ENCODE measurements at places on chromosomes 4 and X.

DNA sequence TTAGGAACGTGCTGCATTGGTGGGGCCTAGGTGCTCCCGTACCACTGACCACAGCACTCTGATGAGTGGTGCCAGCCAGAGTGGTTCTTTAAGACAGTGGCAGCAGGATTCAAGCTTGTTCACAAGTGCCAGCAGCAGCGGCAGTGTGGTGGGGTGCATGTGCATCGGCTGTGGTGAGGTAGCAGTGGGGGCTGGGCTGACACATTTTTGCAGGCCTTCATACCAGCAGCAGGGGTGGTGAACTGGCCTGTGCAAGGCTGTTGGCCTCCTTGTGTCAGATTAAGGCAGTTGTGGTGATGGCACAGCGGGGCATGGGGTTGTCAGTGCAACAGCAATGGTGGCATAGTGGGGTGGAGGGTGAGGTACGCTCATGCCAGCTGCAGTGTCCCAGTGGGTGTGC, 131.4 kb downstream of the PABPC4L start:
- no peak for DNase-seq

GRCh38 chr4:6971536-6972374, 62.1 kb downstream of the TBC1D14 start:
- no peak for DNase-seq

- DNase-seq, result peak; percentile 29
Measured at GRCh38 chr4:15396157-15396800, 31.6 kb upstream of the C1QTNF7 start.

DNA sequence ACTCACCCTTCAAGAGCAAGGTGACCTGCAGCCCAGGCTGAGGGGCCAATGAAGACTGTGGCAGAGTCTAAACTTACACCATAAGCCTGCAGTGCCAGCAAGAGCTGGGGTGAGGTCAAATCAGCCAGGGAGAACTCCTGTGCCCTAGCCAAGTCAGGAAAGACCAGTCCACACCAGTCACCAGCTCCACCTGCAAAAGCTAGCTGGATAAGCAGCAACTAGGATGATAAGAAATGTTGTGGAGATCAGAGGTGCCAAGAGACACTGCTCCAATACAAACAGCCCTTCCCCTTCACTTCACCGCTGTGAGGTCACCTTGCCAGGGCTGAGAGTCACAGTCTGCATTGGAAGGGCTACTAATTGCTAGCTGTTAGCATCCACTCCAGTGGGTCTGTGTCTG, 31.3 kb downstream of the NIPAL1 start:
- DNase-seq, result no peak

- DNase-seq, result no peak
Measured at GRCh38 chr4:157459785-157460184, 239.3 kb downstream of the GRIA2 start.

DNA sequence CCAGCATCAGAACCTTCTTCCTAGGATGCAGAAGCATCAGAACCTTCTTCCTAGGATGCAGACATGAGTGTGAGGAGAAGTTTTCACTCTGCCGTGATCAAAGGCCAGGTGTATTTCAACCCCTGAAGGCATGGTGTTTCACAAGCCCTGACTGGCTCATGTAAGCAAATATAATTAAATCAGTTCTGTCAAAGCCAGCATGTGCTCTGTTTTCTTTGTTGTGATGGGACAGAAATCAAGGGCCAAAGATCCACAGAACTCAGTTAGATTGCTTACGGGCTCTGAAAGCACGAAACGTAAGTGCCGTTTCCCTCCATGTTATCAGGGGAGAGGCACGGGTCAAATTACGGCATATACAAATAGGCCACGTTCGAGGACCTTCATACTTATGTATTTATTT, 32.0 kb upstream of the CLDN24 start:
- DNase-seq, result no peak

- DNase-seq, result no peak
Measured at GRCh38 chrX:132292793-132293192, 73.5 kb upstream of the RAP2C start.

GRCh38 chrX:132031867-132032266, 8.8 kb downstream of the STK26 start:
- DNase-seq, result no peak

GRCh38 chr4:46196086-46196485, 72.2 kb upstream of the GABRG1 start:
- DNase-seq, result no peak

- DNase-seq, result no peak
Measured at GRCh38 chr4:108702960-108703359, 52.6 kb downstream of the OSTC start.

DNA sequence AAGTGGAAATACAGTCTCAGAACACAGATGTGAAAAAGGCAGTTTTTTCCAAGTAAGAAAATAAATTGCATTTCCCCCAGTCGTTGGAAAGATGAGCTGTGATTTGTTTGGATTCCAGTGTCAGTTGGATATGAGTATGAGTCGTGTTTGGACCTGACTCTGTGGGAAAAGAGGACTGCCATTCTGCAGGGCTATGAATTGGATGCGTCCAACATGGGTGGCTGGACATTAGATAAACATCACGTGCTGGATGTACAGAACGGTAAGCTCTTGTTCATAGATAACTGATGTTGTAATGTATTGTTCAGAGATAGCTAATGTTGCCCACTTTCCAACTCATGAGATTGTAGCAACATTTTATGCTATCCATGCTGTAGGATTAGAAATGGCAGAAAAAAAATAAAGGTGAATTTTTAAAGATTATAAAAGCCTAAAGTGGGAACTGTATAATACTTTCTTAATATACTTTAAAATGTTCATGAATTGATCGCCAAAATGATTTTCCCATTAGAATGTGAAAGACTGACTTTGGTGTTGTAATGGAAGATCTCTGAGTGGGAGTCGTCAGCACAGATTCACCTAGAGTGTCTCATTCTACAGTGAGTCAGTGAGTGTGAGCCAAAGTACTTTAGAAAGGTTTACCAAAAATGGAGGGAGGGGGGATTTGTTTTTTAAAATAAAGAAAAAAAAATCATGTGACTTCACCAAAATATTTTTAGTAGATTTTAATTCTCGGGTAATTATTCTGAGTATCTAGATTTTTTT, 178.7 kb downstream of the DCTD start:
- no peak for DNase-seq

GRCh38 chr4:38650133-38650532, 13.9 kb upstream of the KLF3 start:
- DNase-seq, result no peak

GRCh38 chr4:158782551-158783360, 13.9 kb downstream of the FNIP2 start:
- DNase-seq, result no peak

DNA sequence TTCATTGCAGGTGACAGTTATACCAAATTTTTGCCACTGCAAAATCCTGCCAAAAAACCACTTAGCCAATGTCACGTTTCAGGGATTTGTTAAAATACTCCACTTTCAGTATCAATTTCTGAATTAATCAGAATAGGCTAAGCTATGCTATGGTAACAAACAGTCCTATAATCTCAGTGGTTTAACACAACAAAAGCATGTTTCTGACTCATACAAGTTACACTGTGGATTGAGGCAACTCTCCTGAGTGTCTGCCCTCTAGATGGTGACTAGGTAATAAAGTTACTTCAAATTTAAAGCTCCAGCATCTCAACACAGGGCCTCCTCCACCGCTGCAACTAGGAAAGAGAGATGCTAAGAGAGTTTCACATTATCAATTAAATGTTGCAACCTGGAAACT, 23.0 kb upstream of the RADX start:
- DNase-seq, result no peak

DNA sequence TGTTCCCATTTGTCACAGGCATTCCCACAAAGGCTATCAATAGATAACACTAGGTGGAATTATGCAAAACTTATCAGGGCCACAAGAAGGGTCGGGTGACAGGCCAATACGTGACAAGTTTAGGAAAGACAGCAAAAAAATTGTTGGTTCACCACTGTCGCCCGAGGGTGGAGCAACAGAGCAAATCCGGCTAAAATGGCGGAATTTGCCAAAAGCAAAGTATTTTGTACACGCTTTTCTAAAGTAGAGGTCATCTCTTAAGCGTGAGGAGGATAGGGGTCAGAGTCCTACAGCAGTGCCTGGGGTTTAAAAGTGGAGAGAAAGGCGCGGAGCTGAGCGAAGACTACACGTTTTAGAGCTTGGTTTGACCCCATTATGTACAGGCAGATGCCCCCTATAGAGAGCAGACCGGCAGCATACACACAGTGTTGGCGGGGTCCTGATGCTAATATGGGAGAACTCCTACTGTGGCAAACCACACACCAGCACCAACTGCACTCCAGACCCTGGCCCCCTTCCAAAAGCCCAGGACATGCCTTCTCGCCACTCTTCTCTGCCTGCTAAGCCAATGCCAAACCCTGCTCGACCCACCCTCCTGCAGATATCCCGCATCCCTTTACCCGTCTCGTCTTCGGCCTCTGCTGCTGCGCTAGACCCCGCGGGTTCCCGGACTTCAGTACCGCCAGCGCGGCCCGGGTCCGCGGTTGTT, 733 bp downstream of the CCNA2 start:
- DNase-seq, result peak; percentile 1

DNA sequence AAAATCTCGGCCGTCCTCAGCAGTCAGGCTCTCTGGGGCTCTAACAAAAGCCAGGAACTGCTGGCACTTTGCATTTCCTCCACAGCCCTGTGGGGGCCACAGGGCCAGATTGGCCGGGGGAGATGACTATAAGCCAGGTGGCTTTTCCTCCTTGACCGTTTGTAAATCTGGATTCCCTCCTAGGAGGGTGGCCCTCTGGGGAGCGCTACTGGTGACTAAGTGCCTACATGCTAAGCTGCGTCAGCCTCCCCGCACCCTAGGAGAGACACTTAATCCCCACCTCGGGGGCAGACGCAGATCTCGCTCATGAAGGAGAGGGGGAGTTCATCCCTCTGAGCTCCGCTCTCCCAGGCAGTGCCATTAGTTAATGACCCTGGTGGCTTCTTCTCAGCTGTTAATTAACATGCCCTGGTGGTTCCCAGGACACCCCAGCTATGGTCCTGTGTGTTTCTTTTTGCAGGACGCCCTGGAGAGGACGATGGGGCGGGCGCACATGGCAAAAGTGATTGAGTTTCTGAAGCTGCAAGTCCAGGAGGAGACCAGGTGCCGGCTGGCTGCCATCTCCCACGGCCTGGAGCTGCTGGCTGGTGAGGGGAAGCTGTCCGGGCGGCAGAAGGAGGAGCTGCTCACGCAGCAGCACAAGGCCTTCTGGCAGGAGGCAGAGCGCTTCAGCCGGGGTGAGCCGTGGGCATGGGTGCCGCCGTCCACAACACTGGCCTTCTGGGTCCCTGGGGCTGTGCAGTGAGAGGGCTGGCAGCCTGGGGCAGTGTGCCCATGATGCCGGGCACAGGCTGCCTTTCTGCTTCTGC, 41.6 kb downstream of the EVC start:
- DNase-seq, result no peak

DNA sequence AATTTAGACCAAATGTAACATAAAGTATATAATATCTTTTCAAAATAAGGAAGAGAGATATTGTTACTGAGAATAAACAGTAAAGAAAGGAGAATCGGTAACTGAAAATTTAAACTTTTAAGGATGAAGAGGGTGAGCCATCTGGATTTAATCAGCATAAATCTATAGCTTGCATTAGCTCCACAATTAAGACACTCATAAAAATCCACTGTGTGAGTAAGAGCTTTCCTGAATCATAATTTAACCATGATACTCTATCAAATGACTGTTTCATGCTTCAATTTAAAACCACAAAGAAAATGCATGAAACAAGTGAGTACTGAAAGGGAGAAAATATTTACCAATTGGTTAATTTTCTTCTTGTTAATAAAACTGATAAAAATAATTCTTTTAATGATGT, 951.5 kb upstream of the SLIT2 start:
- DNase-seq, result no peak

DNA sequence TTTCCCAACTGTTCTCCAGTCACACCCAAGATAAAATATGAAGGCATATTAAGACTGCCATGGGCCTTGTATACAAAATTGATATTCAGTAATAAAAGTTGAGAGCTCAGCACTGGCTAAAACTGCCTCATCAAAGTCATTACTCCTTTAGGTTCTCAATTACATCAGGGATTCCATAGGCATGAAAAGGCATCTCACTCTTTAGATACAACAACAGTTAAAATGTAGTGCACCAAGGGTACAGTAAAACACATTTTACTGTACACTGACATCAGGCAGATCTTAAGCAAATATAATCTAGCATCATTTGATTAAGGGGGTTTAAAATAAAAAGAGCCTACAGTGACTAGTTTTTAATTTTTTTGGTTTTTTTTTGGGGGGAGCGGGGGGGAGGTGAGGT, 107.7 kb downstream of the PPP3CA start:
- DNase-seq, result no peak

- DNase-seq, result no peak
Measured at GRCh38 chrX:88937616-88938015, 190.6 kb downstream of the CPXCR1 start.

DNA sequence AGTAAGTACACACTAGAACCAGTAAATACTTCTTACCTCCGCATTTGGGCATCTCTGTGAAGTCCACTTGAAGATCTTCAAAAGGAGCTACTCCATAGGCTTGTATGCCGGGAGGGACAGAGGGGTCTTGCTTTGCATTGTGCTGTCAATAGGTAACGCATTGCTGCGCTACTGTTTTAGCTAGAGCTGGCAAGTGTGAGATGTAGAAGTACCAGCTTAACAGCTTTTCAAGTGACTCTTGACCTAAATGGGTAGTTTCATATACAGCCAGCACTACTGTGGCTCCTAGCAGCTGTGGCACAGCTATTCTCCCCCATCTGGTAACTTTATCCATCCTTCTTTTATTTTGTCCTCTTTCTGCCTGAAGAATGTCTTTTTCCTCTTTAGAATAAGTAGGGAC, 205.3 kb upstream of the KLF8 start:
- DNase-seq, result no peak

DNA sequence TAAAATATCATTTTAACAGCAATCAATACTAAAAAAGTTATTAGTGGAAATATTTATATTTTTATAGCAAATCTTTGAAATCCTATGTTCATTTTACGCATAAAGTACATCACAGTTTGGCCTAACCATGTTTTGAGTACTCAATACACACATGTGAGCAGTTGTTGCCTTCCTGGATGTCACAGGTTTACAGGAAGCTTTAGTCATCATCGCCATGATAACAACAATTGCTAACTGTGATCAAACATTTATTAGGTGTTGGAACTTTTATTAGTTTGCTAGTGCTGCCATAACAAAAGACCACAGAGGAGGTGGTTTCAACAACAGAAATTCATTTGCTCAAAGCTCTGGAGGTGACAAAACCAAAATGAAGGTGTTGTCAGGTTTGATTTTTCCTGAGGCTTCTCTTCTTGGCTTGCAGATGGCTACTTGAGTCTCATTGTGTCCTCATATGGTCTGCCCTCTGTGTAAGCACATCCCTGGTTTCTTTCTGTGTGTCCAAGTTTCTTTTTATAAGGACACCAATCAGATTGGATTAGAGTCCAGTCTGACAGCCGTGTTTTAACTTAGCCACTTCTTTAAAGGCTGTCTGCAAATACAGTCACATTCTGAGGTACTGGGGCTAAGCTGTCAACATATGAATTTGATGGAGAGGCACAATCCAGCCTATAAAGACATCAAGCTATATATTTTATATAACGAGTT, 43.1 kb upstream of the BOD1L1 start:
- no peak for DNase-seq

DNA sequence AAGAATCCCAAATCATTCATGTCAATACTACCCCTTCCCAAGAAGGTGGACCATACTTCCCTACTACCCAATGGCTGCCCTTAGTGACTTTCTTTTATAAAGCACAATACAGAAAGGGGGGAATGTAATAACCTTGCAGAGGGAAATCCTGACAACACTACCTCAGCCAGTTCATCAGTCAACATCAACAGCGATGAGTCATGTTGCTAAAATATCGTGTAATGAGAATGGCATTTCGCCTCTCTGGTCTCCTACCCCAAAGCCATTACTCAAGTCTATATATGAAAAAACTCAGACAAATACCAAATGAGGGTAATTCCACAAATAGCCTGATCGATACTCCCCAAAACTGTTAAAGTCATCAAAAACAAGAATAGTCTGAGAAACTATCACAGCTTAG, 3.3 kb upstream of the MAGEA8 start:
- no peak for DNase-seq

All from stimulated activated naive CD4-positive, alpha-beta T cell treated with Interleukin-2 at 50 U/mL for 16 hours (primary cell).